Sigmoid colon (tissue), 7 donors: ENCODE measurements at places on chromosomes 4 and X. TPM values are rescaled to one million over a fixed set of nuclear protein-coding genes. Genes with fewer than 3 reads are reported as not detected.

- DNase-seq, result no peak
Measured at GRCh38 chr4:71355045-71355444, 16.2 kb downstream of the SLC4A4 start.

The ITGB1BP2 gene
- 14.1 TPM for total RNA-seq

GRCh38 chr4:8282134-8282641 is 12.6 kb downstream of the HTRA3 start:
- DNase-seq, result peak; percentile 57

The VCX3B gene
- not detected for total RNA-seq

The CTAG2 gene
- not detected for total RNA-seq

GRCh38 chrX:7552760-7553159 is 290.2 kb upstream of the VCX start:
- DNase-seq, result no peak

DNA sequence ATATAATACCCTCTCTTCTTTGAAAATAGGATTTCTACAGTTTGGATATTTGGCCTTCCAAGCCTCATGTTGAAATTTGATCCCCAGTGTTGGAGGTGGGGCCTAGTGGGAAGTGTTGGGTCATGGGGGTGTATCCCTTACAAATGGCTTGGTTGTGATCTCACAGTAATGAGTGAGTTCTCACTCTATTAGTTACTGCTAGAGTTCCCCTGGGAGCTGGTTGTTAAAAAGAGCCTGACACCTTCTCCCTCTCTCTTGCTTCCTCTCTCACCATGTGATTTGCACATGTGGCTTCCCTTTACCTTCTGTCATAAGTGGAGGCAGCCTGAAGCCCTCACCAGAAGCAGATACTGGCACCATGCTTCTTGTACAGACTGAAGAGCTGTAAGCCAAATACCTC is 73.9 kb downstream of the HDAC8 start:
- DNase-seq, result no peak

DNA sequence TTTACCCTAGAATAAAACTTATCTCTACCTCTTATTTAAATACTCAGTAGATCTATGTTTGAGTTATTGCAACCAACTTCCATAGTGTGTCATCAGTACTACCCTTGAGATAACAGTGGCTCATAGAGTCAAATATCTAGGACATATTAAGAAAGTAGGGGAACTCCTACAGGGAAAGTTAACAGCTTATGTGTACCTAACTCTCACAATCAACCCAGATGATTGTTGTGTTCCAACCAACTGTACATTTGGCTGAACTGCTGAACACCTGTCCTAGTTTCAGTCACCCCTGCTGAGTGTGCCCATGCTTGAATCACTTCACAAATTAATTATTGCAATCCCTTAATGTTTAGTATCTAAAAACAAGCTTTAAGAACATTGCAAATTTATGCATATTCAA is 244.2 kb upstream of the GRID2 start:
- no peak for DNase-seq

DNA sequence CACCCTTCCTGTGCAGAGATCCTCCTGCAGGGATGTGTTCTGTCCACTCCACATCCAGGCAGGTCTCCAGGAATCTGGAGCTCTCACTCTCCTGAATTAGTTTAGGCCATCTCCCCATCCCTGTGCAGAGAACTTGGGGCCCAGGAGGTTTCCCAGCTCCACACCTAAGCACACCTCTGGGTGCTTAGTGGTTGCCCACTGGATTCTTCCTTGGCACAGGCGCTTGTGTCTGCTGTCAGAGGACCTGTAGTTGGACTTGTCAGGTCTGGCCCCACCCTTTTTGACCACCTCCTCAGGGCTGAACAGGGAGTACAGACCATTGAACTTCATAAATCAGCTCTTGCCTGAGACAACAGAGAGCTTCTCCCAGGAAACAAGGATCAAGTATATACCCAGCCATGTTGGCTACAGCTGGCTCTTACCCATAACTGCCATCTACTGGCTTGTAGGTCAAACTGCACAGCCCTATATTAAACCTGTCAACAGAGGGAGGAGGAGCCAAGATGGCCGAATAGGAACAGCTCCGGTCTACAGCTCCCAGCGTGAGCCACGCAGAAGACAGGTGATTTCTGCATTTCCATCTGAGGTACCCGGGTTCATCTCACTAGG is 275.5 kb downstream of the PPARGC1A start:
- DNase-seq, result no peak

GRCh38 chr4:113457121-113457520 is 304.4 kb downstream of the CAMK2D start:
- no peak for DNase-seq

The SNCA gene
- 21.9 TPM for total RNA-seq

The IDS gene
- 71.3 TPM for total RNA-seq

DNA sequence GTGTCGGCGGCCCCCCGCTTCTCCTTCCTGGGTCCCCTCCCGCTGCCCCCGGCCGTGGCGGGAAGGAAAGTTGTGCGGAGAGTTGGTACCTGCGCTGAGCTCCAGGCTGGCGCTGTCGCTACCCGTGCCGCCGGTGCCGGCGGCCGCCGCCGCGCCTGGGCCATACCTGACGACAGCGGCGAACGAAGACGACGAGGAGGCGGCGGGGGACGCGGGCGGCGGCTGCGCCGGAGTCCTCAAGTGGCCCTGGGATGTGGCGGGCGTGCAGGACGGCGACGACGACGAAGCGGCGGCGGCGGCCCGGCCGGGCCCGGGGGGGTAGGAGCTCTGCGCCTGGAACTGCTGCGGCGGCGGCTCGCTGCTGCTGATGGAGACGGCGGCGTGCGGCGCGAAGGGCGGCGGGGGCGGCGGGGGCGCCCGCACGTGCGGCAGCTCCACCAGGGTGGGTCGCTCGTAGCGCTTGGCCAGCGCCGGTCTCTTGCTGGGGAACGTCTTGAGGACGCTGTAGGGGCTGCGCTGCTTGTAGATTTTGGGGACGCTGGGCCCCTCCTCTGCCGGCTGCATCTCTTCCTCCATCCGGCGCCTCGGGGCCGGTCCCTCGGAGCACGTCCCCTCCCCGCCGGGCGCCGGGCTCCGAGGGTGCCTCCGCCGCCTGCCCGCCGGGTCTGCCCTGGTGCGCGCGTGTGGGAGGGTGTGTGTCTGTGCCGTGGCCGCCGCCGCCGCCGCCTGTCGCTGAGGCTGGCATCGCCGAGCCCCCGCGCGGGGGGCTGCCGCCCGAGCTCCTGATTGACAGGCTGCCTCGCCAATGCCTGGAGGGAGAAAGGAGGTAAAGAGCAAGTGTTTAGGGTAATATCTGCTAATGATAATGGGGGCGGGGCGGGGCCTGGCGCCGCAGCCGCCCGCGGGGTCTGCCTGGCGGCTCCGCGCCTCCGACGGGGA is 618 bp downstream of the BEND4 start:
- no peak for DNase-seq

GRCh38 chr4:15239866-15240265 is 188.0 kb upstream of the C1QTNF7 start:
- no peak for DNase-seq

The COL25A1 gene
- 0.36 TPM for total RNA-seq

- no peak for DNase-seq
Measured at GRCh38 chr4:22900876-22901275, 208.1 kb downstream of the GBA3 start.

DNA sequence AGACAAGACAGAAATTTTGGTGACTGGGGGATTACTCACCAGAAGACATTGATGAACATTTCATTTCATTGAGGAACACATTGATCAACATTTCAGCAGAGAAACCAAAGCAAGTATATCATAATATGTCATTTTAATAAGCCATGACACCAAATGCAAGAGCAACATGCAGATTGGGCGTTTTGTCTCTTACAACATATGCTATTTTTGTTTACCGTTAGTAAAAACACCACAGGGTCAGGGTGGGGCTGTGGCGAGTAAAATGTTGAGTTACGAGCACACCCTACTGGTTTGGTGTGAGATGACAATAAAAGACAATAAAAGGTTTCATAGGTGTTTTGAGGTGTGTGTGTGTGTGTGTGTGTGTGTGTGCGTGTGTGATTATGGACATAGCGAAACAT is 294.5 kb downstream of the PDGFC start:
- DNase-seq, result no peak

- DNase-seq, result no peak
Measured at GRCh38 chr4:6668391-6668790, 25.3 kb upstream of the S100P start.

- DNase-seq, result no peak
Measured at GRCh38 chrX:155086202-155086840, 15.0 kb downstream of the BRCC3 start.

The BEX5 gene
- total RNA-seq, result 2.1 TPM

- DNase-seq, result no peak
Measured at GRCh38 chr4:151361126-151361525, 35.7 kb upstream of the SH3D19 start.

The SSX5 gene
- total RNA-seq, result not detected

DNA sequence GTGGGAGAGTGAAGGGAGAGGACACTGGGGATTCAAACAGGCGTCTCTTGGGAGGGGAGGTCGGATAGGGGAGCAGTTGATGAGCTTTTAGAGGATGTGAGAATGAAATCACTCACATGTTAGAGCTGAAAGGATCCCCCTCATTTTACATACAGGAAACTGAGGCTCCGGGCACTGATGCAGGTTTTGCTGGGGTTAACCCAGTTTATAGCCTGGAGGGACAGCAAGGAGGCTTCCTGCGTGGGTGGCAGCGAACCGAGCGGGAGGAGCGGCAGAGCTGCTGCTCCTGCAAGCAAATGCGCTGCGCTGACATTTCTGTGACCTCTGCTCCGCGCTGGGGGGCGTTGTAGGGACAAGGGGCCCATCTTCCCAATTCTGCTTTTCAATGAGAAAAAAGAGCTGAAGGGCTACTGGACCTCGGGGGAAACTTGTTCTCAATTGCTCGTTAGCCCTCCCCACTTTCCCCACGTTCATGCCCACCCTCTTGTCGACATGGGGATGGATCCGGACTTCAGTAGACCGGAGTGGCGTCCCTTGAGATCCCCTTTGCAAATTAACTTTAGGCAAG is 1.2 kb upstream of the NEUROG2 start:
- DNase-seq, result no peak

The TEX13B gene
- total RNA-seq, result not detected

DNA sequence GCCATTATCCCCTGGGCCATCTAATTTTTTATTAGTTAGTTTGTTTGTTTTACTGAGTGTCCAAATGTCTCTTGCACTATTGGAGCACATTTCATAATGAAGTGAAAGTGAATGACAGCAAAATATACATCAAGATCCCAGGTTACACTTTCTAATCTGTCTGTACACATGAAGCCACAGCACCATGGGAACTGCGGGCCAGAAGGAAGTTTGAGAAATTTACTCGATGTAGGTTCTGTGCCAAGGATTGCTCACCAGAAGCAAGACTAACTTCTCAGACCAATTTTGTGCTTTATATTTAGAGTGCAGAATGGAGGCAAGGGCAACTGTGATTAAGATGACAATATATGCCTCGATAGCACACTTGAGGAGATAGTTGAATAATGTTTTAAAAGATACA is 258.0 kb downstream of the COL25A1 start:
- DNase-seq, result no peak

DNA sequence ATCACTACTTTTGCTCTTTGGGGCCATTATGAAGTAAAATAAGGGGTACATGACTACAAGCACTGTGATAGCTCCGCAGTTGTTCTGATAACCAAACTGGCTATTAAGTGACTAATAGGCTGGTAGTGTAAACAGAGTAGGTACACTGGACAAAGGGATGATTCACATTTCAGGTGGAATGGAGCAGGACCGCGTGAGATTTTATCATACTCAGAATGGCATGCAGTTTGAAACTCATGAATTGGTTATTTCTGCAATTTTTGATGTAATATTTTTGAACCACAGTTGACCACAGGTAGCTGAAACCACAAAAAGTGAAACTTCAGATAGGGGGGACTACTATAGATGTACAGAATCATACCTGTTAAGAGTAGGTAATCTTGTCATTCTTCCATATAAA is 55.8 kb downstream of the PAK3 start:
- no peak for DNase-seq

DNA sequence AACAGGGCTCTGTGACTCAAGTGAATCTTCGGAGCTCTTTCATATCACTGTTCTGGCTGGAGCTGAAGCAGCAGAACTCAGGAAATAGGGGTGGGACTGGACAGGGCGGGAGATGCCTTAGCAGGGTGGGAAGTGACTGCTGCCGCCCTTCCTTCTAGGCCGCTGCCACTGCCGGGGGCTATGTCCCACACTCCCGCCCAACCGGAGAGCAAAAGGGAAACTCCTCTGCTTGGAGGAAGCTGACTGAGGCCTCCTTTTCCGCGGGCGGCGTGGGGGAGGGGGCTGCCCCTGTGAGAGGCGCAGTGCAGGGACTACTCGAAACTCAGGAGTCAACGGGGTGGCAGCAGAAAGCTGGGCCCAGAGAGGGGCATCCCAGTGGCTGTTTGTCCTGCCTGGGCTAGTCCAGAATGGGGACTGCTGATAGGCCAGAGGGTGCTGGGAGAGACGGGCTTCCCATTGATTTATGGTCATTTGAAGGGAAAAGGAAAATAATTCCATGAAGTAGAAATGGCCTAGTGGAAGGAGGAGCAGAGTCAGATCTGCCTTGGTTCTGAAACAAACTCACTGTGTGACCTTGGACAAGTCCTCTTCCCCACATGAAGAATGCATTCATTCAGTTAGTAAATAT is 36.9 kb downstream of the STARD8 start:
- DNase-seq, result peak; percentile 77

The POLN gene
- 9.4 TPM for total RNA-seq

DNA sequence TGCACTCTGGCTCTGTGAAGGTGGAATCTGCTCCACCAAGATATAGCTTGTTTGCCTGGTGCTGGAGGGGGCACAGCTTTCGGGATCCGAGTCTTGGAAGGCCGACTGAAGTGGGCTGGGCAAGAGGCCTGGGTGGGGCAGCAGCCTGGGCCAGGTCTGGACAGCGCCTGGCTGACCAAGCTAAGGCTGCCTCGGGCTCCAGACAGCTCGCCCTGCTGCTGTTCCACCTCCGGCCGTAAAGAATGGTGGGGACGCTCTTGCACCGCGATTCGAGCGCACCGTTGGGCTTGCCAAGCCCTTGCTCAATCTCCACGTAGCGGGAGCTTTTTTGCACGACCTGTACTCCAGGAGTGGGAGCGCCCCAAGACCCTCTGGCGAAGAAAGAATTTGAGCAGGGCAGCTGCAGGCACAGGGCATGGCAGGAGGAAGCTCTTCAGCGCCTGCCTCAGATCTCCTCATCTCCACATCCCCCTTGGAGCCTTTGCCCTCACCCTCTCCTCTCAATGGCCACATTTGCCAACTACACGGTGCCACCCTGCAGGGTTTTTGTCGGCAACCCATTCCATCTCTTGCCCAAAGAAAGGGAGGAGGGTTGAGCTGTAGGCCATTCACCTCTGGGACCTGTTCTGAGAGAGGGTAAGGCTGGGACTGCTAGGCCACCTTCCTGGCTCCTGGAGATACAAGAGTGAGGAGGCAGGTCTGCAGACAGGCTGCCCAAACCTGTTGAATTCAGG is 18.9 kb downstream of the CNGA2 start:
- DNase-seq, result peak; percentile 70

GRCh38 chrX:120464411-120464810 is 4.7 kb downstream of the LAMP2 start:
- no peak for DNase-seq

DNA sequence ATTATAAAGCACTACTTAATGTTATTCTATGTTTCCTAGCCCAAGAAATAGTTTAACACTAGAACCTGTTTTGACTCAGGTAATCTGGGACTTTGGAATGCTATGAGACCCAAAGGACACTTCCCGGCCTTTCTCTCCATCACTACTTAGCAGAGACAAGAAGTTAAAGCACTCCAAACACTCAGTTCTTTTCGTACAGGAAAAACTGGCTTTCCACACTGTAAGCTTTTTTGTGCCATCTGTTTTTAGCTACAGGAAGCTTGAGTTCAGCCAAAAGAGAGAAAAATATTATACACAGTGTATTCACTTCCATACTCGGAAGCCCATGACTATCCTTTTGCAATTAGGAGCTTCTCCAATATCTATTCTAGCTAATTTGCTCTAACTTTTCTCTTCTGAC is 7.9 kb upstream of the FGF13 start:
- DNase-seq, result no peak
